Epithelial cell of proximal tubule (primary cell): ENCODE measurements at places on chromosomes 4 and X. TPM values are rescaled to one million over a fixed set of nuclear protein-coding genes. Genes with fewer than 3 reads are reported as not detected.
A peak's percentile ranks its signal among the peaks of the same experiment; 100 is the strongest.

DNA sequence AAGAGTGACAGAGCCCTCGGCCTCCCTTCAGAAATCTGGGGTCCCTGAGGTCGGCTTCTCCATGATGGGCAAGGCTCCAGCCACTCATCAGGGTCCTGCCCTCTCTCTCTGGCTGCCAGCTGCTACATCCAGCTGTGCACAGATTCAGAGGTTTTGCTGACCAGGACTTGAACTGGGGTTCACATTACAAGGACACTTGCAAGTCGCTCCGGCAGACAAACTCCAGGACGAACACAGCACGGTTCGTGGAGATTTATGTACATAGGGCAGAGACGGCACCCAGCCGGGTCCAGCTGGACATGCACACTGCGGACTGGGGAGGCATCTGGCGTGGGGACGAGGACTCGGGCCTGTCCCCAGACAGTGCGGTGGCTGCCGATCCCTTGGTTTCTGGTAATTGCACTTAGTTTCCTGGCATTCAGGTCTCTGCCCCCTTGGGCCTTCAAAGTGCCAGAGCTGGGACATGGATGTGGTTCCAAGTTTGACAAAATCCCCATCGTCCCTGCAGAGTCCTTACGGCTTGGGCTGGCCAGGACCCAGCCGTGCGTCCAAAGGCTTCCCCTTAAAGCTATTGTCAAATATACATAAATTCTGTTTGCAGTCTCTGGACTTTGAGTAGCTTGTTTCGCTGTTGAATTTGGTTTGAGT lies 6.2 kb upstream of the C4orf50 start:
- no peak for DNase-seq

The PDLIM5 gene
- total RNA-seq: 47.2 and 48.8 TPM in 2 replicates

- no peak for DNase-seq
Observed at GRCh38 chrX:136395271-136395670, 92.5 kb upstream of the BRS3 start.

DNA sequence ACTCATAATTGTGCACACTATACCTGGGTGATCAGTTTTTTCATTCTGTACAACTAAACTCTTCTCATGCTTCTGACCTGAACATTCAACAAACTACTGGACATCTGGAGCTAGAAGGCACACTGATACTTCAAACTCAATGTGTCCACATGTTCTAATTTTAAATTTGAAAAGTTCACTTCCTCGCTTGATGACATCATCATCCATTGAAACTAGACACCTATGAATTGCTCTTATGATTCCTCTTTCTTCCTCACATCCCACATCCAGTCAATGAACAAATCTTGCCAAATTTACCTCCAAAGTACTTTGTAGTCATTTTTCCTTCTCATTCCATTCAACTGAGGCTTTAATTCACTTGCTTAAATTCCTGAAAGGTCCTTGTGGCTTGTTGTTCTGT lies 549.4 kb downstream of the GALNTL6 start:
- DNase-seq: no peak

The NPNT gene
- 1.5 and 15.4 TPM in 2 replicates for total RNA-seq

The FABP2 gene
- not detected in 2 replicates for total RNA-seq

- no peak for DNase-seq
Observed at GRCh38 chr4:177517862-177518261, 75.6 kb upstream of the AGA start.

DNA sequence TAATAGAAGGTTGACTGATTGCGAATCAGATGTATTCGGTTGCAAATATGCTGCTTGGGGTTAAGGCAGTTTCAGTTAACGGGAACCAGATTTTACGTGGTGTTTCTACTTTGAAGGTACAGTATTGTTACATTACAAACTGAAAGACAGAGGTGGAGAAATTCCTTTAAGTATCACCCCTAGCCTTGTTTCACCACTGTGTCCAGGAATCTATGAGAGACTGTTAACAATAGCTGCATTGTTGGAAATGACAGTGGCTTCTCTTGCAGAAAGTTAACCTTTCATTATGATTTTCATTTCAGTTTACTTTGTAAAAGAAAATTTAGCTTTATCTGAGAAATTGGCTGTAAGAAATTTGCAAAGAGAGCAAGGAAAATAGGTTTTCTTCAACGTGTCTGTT lies 2.6 kb downstream of the CDKL5 start:
- no peak for DNase-seq

The KLHL15 gene
- 3.4 and 4.9 TPM in 2 replicates for total RNA-seq

The NXF2B gene
- not detected in 2 replicates for total RNA-seq

- peak; percentile 49 for DNase-seq
Observed at GRCh38 chrX:108439426-108439942, at the start of gene COL4A5. Gene COL4A5, plus strand, starts transcription at chrX:108439838. Its CDS starts 288 bp downstream, at chrX:108440126.

GRCh38 chr4:1721666-1722550 lies 587 bp downstream of the TACC3 start:
- no peak for DNase-seq

The HTRA3 gene
- total RNA-seq: 0.80 and 1.2 TPM in 2 replicates

GRCh38 chr4:175373031-175373430 lies 439.0 kb downstream of the GPM6A start:
- no peak for DNase-seq

- peak; percentile 83 for DNase-seq
Observed at GRCh38 chr4:103012060-103012459, 7.4 kb downstream of the SLC9B1 start.

The MYL5 gene
- 4.0 and 6.3 TPM in 2 replicates for total RNA-seq

The ANAPC4 gene
- total RNA-seq: 9.0 and 18.0 TPM in 2 replicates

The PAK3 gene
- total RNA-seq: 4.3 and 4.5 TPM in 2 replicates

The PLAC1 gene
- 0.29 TPM in 1 of 2 replicates, not detected in the other for total RNA-seq

The REPS2 gene
- total RNA-seq: 0.72 and 1.7 TPM in 2 replicates

The CCNA2 gene
- total RNA-seq: 106 and 139 TPM in 2 replicates

The AFF2 gene
- under 0.01 and 0.06 TPM in 2 replicates for total RNA-seq

DNA sequence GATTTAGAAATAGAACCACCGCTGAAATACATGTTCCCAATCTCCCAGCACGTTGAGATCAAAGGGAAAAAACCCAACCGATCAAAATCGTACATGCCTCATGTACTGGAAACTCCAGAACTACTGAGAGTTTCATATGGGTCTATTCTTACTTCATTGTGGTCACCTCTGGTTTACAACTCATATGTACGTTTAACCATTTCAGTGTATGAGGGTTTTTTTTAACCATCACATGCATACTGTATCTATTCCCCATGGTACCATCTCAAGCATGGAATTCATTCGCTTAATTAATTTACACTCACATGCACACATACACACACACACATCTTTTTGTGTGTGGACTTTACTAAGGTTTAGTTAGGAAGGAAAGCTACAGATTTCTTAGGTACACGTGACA lies 46.0 kb upstream of the CLNK start:
- no peak for DNase-seq

DNA sequence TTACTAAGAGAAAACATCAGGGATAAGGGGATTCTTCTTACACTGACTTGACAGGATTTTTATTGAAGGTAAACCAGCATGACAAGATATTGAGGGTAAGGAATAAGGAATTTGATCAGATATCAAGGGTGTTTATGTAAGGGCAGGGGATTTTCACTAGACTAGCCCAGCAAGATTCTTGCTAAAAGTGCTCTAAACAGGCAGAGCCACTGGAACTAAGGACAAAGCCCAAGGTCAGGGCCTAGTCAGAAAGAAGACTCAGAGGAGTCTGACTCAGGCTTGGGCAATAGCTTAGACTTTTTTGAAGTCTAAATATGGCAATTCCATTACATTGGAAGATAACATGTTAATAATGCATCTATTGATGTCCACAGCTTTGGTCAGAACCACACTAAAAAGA lies 6.5 kb upstream of the GLRA3 start:
- DNase-seq: no peak

The GPM6B gene
- 1.5 and 3.6 TPM in 2 replicates for total RNA-seq

The RGN gene
- total RNA-seq: 0.80 and 2.9 TPM in 2 replicates
